Activated CD4-positive, alpha-beta T cell treated with anti-CD3 and anti-CD28 coated beads for 4 hours (primary cell): ENCODE measurements at places on chromosomes 2 and 18.

DNA sequence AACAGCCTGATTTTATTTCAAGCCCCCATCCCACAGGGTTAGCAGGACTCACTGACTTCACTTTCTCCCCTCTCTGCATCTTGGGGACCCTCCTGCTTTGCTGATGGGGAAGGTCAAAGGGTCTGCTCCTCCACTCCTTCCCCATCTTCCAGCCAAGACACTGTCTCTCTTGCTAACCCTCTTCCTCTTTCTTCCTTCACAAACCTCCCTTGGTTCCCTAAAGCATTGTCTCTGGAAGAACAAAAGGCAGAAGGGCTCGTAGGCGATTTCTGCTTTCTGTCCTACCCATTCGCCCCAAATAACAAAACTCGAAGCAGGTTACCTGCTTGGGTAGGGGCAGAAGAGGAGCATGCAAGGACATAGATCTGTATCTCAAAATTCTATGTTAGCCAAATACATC, 5.5 kb upstream of the SLC4A3 start:
- DNase-seq = no peak

DNA sequence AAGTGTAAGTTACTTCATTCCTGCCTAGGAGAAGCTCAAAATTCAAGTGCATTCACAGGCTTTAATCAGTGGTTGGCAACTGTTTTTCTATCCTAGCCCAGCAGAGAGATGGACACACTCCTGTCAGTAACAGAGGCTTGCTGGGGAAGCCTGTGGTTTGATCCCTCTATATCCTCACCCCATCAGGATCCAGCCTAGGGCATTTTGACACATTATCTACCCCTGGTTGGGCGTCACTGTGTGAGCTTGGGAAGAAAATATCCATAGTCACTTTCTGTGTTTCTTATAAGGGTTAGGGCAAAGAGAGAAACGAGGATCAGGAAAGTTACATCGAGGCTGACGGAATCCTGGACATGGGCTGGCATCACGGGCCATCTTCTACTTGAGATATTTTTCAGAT, 10.0 kb downstream of the NT5DC4 start:
- no peak for DNase-seq

GRCh38 chr2:180728928-180729559, 251.4 kb upstream of the UBE2E3 start:
- DNase-seq = no peak

DNA sequence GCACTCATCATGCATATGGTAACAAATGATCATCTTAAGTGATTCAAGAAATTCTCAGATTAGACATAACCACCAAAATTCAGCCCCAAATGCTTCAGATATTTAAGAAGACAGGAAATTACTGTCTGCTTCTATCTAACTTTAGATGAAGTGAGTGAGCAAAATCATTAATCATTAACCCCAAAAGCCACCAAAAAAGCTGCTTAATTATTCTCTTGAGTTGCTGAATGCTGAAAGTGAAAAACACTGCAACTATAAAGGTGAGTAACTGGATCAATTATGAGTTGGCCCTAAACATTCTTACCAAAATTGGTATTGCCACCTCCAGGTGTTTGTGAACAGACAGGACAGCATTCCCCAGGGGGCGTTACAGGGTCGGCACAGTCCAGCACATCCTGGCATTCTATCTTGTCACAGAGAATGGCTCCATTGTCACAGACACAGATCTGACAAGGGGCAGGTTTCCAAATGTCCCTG, 69.6 kb downstream of the COL5A2 start:
- no peak for DNase-seq

GRCh38 chr2:24085200-24085489, 511 bp upstream of the TP53I3 start:
- DNase-seq = no peak

- no peak for DNase-seq
Measured at GRCh38 chr2:42345986-42346385, 15.0 kb downstream of the COX7A2L start.

DNA sequence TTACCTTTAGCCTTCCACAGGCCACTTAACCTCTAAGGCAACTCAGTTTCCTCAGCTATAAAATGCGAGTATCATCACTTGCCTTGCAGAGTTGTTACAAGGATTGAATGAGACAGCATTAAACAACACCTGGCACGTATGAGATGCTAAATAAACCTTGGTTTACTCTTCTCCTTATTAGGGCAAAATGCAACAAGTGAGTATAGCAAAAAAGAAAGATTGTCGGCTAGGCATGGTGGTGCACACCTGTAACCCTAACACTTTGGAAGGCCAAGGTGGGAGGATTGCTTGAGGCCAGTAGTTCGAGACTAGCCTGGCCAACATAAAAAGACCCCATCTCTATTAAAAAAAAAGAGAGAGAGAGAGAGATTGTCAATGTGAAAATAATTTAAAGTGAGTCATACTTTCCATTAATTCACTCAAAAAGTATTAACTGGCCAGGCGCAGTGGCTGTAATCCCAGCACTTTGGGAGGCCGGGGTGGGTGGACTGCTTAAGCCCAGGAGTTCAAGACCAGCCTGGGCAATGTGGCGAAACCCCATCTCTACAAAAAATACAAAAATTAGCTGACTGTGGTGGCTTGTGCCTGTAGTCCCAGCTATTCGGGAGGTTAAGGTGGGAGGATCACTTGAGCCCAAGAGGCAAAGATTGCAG, 8.0 kb downstream of the ATAD2B start:
- no peak for DNase-seq

DNA sequence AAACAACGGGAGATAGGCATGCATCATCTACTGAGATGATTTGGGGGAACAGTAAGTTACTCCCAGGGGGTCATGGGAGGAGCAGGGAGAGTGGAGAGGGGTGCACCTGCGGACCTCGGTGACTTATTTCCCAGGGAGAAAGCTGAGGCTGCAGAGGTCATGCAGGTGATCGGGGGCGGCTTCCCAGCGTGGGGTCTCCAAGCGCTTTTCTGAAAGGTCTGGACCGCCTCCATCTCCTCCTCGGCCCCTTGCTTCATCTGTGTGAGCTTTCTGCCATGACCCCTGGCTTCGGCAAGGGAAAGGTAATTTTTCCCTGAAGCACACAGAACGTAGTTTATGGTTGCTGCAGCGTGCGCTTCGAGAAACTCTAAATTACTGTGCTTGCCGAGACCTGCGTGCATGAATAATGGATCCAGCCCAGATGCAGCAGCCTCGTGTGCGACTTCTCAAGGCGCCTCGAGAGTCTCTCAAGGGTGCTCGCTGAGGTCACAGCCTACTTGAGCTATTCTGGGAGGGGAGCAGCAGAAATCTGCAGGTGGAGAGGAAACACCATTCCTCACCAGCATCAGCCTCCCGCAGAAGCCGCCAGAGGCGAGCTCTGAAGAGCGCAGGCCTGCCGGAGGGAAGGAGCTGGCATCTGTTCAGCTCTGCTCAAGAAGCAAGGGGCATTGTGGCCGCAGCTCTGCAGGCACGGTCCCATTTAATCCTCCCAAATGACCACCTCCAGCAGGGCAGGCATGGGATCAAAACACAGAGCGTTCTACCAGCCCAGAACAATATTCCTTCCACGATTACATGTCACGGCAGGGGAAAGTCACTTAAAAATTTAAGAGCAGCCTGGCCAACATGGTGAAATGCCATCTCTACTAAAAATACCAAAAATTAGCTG, 308.4 kb upstream of the MYT1L start:
- DNase-seq = no peak

DNA sequence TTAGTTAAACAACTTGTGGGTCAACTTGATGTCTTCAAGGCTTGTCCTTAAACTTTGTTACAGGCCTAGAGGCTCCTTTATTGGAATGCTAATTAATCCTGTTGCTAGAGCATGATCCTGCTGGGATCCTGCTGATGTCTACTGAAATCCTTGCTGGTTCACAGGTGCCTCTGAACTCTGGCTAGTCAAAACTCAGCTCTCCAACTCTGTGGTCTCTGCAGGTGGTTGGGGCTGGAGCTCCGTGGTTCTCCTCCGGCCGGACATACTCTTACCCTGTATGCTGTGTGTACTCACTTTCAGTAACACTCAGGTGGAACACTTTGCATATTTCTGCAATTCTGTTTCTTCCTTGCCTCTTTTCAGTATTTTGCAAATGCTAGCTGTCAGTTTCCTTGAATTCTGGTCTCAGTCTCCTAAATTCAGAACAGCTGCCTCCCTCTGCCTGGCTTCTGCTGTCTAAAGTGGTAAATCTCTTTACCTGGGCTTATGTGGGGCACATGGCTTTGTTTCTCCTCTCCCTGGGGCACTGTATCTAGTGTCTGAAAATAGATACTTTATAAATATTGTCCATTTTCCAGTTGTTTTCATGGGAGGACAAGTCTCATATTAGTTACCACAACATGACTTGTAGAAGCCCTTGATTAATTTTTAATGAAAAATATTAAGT, 113.0 kb downstream of the ATP9B start:
- DNase-seq = no peak

DNA sequence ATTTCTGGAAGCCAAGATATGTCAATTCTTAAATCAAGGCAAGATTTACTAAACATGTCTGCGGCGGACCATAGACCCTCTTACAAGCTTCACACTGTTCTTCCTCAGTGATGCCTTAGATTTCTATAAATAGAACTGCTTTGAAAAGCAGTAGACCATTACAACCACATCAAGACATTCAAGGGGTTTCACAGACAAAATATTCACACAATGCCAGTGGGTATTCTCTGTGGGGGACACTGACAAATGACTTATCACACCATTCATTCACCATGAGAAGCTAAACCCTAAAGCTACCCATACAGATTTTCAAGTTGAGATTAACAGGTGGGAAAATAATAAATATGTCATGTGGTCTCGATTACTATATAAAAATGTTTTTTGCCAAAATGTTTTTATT, 15.9 kb upstream of the LRRTM4 start:
- no peak for DNase-seq

- no peak for DNase-seq
Measured at GRCh38 chr2:209367075-209367747, 56.6 kb upstream of the MAP2 start.

DNA sequence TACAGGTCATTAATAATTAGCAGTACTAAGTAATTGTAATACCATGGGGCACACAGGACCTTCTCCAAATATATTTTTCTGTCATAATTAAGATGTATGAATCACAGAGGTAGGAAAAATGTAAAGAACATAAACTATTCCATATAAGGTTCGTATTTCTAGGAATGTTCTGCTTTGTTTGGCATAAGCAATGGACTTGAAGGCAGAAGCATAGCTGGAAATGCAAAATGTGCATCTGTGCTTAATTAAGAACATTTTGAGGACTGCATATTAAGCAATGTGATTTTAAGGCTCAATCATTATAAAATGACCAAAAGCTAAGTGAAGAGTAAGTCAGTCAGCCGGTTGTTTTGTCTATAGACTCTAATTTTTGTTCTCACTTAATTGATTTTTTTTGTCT, 123.2 kb downstream of the RBM43 start:
- DNase-seq = no peak

- no peak for DNase-seq
Measured at GRCh38 chr18:65363011-65363410, 387.8 kb upstream of the CDH7 start.

DNA sequence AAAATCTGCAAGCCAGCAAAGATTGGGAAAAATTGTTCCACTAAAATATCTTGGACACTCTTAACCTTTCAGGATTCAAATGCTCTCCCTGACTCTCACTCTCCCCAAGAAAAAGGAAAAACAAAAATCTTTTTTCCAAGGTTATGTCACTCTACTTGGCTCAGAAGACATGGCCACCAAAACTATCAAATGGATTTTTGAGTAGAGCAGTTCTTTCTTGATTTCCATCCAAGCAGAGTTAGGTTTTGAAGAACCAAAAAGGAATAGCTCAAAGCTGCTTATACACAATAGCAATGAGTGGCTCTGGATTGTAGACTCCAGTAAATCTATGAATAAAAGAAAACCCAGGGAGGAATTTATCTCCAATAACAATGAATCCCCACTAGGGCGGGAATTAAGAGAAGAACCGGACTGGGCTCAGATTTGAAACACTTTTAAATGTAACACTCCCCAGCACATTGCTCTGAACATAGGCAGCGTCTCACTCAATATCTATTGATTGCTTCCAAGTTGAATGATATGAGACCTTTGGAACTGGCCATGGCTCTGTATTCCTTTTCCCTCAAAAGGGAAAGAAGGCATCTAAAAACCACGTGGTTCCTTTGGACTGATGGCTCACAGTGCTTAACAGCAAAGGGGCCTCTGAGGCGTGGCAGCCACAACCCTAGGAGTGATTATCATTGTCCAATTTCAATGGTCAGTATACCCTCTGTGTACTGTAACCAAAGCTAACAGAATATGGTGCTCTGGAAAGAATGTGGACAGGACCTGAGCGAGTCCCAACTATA, 68.3 kb downstream of the SPRED2 start:
- no peak for DNase-seq

DNA sequence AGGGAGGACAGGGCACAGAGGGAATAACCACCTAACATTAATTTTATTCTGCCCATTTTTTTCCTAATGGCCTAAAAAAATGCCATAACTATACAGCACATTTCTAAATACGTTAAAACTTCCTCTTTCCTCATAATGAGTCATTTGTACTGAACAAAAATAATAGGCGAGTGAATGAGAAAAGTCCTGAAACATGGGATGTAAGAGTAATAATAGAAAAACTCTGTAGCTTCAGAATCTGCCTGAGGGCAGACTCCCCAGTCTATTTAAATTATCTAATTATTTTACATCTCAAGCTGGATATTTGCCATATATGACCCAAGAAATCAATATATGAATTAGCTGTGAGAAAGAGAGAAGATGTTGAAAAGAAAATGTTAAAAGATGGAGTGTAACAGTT, 285.1 kb downstream of the TMX3 start:
- DNase-seq = no peak

- DNase-seq = no peak
Measured at GRCh38 chr2:184294831-184295230, 303.5 kb upstream of the ZNF804A start.

- DNase-seq = no peak
Measured at GRCh38 chr18:6249170-6249569, 165.5 kb downstream of the L3MBTL4 start.

DNA sequence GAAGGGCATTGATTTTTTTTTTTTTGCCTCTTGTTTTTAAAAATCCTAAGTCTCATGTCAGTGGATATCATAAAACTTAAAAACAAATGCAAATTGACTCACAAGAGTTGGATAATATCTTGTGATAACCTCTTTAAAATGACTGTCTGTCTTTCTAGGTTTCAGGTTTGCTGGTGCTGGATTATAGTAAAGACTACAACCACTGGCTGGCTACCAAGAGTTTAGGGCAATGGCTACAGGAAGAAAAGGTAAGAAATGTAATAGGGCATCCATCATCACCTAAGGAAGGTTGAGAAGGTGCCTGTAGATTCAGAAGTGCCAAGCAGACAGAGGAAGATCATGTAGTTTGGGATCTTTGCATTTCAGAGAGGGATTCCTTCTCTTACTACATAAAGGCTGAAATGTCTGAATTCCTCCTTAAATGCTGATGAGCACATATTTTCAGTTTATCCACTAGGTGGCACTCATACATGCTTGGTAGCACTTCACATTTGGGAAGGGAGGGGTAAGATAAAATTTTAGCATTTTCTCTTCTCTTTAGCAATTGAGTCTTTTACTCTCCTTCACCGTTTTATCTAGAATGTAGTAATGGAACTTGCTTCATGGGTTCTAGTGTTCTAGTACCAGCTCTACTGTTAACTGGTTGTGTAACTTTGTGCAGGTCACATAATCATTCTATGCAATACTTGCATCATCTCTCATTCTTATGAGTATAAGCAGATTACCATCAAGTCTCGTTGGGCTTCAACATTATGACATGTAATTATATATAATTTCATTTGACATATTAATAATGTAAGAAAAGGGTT, 21.1 kb downstream of the CPS1 start:
- no peak for DNase-seq
